ENCODE measurements at places on chromosomes 5 and 9.

- no peaks in the 10 kb centered on the region for H3K27me3 ChIP-seq
- no peaks in the 10 kb centered on the region for H3K36me3 ChIP-seq
- no peak overlapping the region for H3K27ac ChIP-seq
- H3K4me3 ChIP-seq = no peak overlapping the region
- no peak for DNase-seq
Measured at GRCh38 chr9:115167175-115167574, 49.2 kb upstream of the TNC start.

DNA sequence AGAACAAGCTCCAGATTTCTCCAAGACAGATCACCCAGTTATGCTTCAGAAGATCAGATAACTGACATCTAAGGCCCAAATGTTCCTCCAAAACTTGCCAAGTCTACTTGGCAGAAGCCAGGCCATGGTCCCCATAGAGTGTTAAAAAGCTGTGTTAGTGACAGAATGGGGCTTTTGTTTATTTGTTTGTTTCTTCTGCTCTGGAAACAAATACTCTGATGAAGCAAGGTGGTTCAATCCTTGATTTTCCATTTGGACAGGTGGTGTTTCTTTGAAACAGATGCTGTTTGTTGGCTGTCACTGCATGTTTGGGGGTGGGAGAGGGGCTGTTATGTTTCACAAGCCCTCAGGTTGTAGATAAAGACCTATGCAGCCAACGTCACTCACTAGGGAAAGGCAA, 264.0 kb downstream of the FAM114A2 start:
- no peaks in the 10 kb centered on the region for H3K27me3 ChIP-seq
- no peaks in the 10 kb centered on the region for H3K36me3 ChIP-seq
- no peak for DNase-seq
- no peak overlapping the region for H3K4me3 ChIP-seq

- no peaks in the 10 kb centered on the region for H3K4me1 ChIP-seq
- H3K27ac ChIP-seq = no peak overlapping the region
- no peak for DNase-seq
- no peaks in the 10 kb centered on the region for H3K36me3 ChIP-seq
- H3K27me3 ChIP-seq = no peaks in the 10 kb centered on the region
- H3K4me3 ChIP-seq = no peak overlapping the region
Measured at GRCh38 chr9:4755026-4755609, 14.1 kb upstream of the AK3 start.

DNA sequence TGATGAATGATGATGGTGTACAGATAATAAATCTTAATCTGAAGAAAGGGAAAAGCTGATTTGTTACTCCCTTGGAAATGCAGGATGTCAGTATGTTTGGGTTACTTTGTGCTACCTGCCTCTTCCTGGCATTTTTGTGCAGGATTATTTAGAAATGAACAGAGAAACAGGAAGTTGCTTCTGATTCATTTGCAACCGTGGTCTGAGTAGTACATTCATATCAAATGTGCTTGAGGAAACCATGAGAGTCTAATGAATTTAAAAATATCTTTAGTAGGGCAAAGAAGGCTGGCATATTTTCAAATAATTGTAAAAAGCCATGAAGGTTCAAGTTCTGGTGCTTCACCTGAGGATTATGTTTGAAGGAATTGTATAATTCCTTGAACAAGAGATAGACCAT, 391.6 kb downstream of the TMEM161B start:
- H3K4me1 ChIP-seq = no peaks in the 10 kb centered on the region
- H3K27ac ChIP-seq = no peak overlapping the region
- no peaks in the 10 kb centered on the region for H3K36me3 ChIP-seq
- no peak overlapping the region for H3K4me3 ChIP-seq
- no peaks in the 10 kb centered on the region for H3K27me3 ChIP-seq

GRCh38 chr9:130167927-130168326, 4.3 kb upstream of the NCS1 start:
- H3K36me3 ChIP-seq = no peaks in the 10 kb centered on the region
- H3K4me3 ChIP-seq = no peak overlapping the region
- H3K27me3 ChIP-seq = no peaks in the 10 kb centered on the region
- DNase-seq = no peak
- no peak overlapping the region for H3K27ac ChIP-seq

DNA sequence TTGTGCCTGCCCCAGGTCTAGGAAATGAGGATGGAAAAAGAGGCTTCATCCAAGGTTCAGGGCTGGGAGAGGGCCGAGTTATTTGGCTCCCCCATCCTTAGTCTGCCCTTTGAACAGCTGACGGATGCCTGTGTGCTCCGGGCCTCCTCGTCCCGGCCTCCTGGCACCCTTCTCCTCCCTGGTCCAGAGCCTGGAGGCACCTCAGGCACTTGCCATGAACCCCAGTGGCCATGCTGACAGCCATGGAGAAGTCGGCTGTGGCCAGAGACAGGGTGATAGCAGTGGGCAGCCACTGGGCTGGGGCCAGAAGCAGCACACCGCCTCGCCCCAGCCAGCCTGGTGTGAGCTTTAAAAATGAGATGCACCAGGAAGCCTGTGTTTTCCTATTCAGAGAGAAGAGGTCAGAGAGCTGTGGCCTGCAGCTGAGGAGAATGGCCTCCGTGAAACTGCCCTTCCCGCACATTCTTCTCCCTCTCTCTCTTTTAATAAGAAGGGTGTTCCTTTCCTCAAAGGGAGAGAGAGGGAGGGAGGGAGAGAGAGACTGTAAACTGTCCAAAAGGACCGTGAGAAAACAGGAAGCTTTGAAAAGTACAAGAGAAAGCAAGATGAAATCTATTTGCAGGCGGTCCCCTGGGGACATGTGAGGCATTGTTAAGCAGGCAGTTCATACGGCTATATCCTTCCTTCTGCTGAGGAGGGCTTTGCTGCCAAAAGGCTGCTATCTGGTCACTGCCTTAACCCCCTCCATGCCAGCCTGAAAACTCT, 55.3 kb downstream of the ZNF366 start:
- no peak overlapping the region for H3K4me3 ChIP-seq
- no peaks in the 10 kb centered on the region for H3K27me3 ChIP-seq
- no peaks in the 10 kb centered on the region for H3K36me3 ChIP-seq
- DNase-seq = peak; percentile 71
- peak overlapping the region; percentile 87 for H3K27ac ChIP-seq

GRCh38 chr9:105971986-105972385, 277.6 kb downstream of the TMEM38B start:
- H3K27me3 ChIP-seq = no peaks in the 10 kb centered on the region
- H3K27ac ChIP-seq = no peak overlapping the region
- no peaks in the 10 kb centered on the region for H3K4me1 ChIP-seq
- no peak overlapping the region for H3K4me3 ChIP-seq

DNA sequence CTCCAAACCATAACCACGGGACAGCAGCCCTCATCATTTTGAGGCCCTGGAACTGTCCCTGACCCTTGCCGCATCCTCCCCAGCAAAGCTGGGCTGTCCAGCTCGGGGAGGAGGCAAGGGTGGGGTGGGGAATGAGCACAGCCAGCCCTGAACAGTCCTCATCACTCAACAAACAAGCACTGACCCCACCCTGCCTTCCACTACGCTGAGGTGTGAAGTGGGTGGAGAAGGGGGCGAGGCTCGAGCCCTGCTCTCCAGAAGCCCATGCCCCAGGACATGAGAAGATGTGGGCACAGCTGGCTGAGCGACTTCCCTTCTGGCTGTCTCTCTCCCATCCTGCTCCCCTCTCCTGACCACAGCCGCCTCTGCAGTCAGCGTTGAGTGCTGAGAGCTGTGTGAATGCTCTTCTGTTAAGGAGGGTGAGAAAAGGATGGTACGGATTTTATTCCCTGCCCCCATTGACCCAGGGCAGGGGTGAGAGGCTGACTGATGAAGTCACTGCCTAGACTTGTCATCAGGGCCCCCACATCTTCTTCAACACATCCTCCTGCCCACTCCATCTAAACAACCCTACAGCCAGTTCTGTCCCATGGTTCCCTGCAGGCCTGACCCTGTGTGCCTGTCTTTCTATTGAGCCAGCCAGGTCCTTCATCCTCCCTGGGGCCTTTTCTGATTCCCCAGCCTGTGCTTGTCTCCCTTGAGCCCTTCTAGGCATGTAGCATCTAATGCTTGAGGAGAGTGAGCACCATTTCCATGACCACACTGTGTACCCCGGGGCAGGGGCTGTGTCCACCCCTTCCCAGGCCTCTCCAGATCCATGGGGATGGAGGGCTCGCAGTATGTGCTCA, 276.0 kb downstream of the FSTL4 start:
- no peak overlapping the region for H3K4me3 ChIP-seq
- no peaks in the 10 kb centered on the region for H3K4me1 ChIP-seq
- no peaks in the 10 kb centered on the region for H3K36me3 ChIP-seq
- DNase-seq = no peak
- no peaks in the 10 kb centered on the region for H3K27me3 ChIP-seq

DNA sequence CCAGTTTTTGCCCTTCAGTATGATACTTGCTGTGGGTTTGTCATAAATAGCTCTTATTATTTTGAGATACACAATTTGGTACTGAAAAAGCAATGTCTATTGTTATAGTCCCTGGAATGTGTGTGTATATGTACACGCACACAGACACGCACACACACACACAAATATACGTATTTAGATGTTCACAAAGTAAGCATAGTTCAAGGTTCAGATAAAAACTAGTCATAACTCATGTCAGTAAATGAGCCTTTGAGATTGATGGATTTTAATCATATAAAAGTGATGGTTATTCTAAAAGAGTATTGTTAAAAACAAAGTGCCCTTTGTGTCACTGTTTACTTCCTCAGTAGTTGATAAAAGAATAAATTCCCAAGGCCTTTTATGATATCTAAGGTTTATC, 147.3 kb downstream of the PARP8 start:
- H3K4me3 ChIP-seq = no peak overlapping the region
- DNase-seq = no peak
- no peaks in the 10 kb centered on the region for H3K4me1 ChIP-seq

DNA sequence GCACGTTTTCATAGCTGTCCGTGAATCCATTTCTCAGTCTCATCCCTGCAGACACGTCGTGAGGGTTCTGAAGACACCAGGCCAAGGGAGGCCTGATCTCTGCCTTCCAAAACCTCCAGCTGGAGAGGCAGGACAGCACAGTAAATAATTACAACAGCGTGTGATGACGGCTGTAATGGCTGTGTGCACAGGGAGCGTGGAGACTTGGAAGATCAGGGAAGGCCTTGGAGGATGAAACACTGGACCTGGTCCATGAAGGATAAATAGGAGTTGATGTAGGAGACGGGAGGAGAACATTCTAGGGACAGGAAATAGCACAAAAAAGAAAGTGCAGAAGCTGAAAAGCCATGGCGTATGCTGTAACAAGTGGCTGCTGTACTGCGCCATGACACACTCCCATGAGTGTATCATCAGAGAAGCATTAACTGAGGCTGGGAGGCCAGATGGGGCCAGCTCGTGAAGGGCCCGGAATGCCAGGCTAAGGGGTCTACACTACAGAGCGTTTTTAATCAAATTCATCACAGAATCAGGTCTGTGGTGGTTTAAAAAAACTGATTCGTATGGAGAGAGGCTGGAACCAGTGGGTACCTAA, 97.2 kb downstream of the CRB2 start:
- no peak overlapping the region for H3K27ac ChIP-seq
- no peaks in the 10 kb centered on the region for H3K27me3 ChIP-seq
- H3K36me3 ChIP-seq = no peaks in the 10 kb centered on the region
- H3K4me3 ChIP-seq = no peak overlapping the region
- no peaks in the 10 kb centered on the region for H3K4me1 ChIP-seq
- no peak for DNase-seq
